ENCODE measurements at places on chromosomes 3 and 15.
A peak's percentile ranks its signal among the peaks of the same experiment; 100 is the strongest.

DNA sequence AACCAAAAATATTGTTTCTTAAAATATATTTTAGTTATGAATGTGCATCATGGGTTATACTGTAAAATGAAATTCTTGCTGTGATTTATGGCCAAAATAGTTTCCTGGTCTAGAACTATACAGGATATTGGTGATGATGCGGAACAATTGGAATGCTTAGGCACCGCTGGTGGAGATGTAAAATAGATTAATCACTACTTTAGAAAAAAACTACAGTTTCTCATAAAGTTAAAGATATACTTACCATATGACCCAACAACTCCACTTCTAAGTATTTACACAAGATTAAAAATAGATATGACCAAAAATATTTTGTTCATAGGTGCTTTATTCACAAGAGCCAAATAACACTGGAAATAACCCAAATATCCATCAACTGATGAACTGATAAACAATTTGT, 126.7 kb downstream of the TUSC7 start:
- no peak for DNase-seq

GRCh38 chr15:38562278-38562677, 2.3 kb downstream of the RASGRP1 start:
- no peak for DNase-seq

DNA sequence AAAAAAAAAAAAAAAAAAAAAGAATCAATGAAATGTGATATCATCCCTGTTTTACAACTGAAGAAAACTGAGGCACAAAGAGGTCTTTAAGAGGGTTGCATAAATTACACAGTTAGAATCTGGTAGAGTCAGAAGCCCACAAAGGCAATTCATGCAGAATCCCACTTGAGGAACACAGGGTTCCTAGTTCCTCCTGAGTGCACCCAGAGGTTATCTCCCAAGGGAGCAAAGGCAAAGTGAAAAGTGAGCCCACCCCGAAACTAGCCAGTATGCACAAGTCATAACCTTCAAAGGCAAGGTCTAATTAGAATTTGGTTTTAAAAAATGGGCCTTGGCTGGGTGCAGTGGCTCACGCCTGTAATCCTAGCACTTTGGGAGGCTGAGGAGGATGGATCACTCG, 37.8 kb downstream of the AP3S2 start:
- DNase-seq: no peak

DNA sequence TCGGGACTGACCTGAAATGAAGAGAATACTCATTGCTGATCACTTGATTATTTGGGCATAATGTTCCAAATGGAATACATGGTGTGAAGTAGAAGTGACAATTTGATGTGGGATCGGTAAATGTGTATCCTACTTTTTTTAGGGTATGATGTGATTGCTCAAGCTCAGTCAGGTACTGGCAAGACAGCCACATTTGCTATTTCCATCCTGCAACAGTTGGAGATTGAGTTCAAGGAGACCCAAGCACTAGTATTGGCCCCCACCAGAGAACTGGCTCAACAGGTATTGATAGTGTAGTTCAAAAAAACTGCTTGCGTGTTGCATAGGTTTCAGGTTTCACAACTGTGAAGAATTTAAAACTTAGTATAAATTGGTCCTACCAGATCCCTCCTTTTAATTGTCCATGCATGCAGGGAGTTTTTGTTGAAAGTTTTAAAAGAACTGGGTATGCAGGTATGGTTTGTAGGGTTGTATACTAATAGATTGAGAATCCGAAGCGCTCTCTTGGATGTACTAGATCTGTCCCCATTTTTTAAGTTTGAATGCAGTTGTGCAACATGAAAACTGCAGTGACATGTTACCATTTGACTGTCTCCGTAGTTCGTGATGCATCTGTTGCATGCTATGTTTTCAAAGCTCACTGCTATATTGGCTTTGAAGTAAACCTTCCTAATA, 1.6 kb downstream of the EIF4A2 start:
- no peak for DNase-seq

- DNase-seq: peak; percentile 34
Observed at GRCh38 chr3:135240426-135240825, 445.4 kb downstream of the EPHB1 start.

GRCh38 chr3:124351430-124352148, 359.7 kb upstream of the ROPN1 start:
- DNase-seq: peak; percentile 66

- no peak for DNase-seq
Observed at GRCh38 chr3:149476225-149476624, 1.7 kb downstream of the TM4SF4 start.

- no peak for DNase-seq
Observed at GRCh38 chr15:60254416-60254815, 143.4 kb downstream of the ANXA2 start.

- no peak for DNase-seq
Observed at GRCh38 chr15:98914626-98915025, 93.0 kb downstream of the PGPEP1L start.

DNA sequence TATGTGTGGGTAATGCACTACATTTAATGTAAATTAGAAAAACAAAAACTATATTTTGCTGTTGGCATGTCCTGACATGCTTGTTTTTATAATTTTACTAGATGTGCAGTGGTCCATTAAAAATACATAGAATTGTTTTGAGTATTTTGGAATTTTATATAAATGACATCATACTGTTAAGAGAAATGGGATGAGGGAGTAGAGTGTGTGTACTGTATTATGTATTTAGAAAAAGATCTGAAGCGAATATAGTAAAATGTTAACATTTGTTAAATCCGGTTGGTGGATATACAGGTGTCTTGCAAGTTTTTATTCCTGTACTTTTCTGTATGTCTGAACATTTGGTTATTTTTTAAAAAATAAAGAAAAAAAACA, 288.4 kb upstream of the SATB1 start:
- no peak for DNase-seq

DNA sequence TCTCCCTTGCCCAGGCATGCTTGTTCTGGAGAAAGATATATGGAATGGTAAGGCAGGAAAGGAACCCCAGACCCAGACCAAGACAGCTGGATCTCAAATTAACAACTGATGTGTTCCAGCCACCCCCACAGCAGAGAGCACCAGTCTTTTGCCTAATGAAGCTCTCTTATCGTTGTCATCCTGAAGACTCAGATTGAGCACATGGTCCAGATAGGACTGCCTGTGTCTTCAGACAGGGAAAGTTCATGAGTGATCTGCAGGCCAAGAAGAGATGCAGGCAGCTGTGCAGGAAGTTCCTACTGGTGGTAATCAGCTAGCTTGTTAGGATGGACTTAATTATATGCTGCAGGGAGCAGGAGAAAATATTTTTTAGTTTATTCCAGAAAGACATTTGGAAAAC, 53.3 kb downstream of the PPP2R3A start:
- no peak for DNase-seq
